ENCODE measurements at places on chromosomes 11 and 22.

GRCh38 chr11:113567867-113568544, 92.8 kb upstream of the DRD2 start:
- no peak for DNase-seq

DNA sequence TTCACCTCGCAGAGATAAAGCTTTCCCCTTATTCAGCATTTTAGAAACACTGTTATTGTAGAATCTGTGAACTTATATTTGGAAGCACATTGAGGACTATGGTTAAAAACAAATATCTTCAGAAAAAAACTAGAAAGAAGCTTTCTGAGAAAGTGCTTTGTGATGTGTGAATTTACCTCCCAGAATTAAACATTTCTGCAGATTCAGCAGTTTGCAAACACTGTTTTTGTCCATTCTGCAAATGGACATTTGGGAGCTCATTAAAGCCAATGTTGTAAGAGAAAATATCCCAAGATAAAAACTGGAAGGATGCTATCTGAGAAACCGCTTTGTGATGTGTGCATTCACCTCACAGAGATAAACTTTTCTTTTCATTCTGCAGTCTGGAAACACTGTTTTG, 272.7 kb downstream of the OR4A5 start:
- DNase-seq, result no peak

DNA sequence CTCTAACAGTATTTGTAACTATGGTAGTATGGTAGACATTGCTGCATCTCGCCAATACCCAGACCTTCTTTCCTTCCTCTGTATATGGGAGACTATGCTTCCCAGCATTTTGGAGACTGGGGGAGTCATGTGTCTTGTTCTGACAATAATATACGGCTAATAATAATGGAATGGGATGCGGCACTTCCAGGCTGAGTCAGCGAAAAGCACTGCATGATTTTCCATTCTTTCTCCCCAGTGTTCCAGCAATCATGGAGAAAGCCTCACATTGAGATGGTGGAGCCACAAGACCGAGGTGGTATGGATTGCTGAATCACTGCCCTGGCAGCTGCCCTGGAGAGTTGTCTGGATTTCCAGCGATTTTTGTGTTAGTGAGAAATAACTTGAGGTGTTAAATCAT, 77.1 kb upstream of the FIBIN start:
- no peak for DNase-seq

DNA sequence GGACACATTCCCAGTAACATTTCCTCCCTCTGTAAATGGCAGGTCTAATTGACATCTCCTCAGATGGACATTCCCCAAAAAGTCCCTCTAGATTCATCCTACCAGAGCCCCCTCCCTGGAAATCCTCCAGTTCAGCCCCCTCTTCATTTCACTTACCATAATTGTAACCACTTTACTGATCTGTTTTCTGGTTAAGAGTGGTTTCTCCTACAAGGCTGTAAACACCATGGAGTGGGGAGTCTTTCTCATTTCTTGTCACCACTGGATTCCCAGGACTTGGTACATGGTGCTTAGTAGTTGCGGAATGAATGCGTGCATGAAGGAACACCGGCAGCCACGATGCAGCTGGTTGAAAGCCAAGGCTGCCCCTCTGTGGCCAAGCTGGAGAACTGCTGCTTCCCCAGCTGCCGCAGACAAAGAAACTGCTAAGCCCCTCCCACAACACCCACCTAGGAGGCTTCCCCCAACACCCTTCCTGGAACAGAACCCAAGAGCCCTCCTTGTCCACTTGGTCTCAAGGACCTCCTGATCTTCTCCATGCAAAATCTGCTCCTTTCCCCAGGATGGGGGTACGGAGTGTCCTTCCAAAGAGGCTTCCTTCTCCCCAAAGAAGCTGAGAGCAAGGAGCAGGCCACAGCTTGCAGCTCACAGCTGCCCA, 18.6 kb upstream of the SCARF2 start:
- DNase-seq, result peak; percentile 86

DNA sequence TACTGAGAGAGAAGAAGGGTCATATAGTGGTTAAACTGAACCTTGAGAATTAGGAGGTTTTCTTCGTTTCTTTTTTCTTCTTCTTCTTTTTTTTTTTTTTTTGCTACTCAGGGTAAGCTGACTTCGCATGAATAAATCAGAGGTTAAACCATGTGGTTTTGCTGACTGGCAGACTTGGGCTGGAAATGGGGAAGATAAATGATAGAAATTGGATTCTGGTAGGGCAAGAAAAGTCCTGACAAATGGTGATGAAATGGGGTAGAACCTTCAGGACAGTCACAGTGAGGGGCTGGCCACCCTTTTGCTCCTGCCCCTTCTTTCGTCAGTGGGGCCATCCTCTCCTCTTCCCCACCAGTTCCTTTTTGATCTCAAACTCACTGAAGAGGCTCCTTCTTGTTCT, 1.6 kb upstream of the SWAP70 start:
- no peak for DNase-seq

DNA sequence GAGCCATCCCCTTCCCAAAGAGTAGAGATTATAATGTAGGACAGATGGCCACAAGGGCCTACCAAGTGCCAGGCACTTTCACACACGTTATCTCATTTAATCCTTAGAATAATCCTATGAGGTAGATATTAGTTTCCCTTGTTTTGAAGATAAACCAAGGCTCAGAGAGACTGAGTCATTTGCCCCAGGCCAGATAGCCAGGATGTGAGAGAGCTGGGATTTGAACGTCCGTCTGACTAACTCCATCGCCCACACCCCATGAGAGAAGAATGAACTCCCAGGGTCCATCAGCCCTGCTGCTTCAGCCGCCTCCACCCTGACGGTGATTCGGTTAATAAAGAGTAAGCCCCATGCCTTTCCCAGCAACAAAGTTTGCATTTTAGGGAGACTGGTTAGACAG, 10.7 kb downstream of the PRG3 start:
- no peak for DNase-seq

DNA sequence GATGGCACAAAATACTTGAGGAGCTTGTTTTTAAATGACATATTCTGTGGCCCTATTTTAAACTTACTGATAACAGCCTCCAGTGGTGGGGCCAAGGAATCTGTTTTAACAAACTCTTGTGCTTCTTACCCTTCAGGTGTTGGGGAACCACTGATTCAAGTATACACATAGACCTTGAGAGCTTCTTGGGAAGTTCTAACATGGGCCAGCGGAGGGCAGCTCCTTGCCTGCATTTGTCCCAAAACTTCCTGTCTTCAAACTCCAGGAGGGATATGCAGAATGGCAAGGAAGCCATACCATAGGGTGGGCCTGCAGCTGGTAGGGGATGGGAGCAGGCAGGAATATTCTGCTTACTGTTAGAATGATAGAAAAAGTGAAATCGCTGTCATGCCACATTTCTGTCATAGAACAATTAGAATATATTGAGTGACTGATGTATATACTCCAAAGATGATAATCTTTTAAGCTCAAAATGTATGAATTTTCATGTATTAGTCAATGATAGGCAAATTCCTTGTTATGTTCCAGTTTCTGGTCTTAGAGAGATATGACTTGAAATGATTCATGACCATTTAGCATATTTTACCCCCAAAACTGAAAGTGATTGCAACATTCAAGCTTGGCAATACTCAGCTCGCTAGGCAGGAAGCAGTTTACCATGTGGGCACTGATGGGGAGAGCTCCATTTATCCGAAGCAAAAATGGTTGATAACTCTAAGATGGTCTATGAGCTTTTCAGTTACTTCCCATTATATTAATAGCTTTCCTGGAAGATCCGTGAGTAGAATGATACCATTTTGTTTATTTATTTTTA, 9.2 kb downstream of the EXT2 start:
- DNase-seq, result no peak

- DNase-seq, result peak; percentile 45
These were observed 871 bp upstream of the SEZ6L start for GRCh38 chr22:26168330-26168851.

DNA sequence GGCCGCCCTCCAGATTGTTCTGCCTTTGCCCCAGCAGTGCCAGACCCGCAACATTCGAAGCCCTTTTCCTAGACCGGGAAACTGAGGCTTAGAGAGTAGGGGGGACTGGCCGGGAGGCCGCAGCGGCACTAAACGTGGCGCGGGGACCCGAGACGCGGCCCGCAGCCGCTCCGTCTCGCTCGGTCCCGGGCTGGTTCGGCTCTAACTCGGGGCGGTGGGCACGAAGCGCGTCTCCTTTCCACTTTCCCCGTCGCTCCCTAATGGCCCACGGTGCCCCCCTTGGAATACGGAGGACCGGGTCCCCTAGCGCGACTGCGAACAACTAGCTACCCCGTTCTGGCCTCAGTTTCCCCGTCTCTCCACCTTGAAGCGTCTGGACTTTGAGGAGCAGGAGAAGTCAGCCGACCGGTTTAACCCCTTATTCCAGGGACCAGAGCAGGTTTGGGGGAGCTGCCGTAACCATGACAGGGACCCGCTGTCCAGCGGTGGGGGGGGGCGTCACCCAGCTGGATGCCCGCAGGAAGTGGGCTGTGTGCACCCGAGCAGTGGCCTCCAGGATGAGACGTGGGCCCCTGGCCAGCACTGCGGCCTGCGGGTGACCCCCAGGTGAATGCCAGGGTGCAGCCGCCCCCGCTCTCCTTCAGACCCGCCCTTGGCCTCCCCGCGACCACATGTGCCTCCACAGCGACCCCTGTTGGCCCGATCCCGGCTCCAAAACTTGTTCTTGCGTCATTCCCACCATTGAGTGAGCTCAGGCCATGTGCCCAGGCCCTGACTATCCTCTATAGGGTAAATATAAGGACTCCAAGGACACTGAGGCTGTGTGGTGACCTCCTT, 1.1 kb downstream of the CDC42EP1 start:
- DNase-seq, result peak; percentile 35

DNA sequence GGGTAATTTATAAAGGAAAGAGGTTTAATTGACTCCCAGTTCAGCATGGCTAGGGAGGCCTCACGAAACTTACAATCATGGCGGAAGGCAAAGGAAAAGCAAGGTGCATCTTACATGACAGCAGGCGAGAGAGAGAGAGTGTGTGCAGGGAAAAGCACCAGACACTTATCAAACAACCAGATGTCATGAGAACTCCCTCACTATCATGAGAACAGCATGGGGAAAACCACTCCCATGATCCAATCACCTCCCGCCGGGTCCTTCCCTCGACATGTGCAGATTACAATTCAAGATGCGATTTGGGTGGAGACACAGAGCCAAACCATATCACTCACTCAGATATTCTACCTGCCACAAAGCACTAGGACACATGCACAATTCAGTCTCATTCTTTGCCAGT, 48.1 kb upstream of the HMGXB4 start:
- no peak for DNase-seq

DNA sequence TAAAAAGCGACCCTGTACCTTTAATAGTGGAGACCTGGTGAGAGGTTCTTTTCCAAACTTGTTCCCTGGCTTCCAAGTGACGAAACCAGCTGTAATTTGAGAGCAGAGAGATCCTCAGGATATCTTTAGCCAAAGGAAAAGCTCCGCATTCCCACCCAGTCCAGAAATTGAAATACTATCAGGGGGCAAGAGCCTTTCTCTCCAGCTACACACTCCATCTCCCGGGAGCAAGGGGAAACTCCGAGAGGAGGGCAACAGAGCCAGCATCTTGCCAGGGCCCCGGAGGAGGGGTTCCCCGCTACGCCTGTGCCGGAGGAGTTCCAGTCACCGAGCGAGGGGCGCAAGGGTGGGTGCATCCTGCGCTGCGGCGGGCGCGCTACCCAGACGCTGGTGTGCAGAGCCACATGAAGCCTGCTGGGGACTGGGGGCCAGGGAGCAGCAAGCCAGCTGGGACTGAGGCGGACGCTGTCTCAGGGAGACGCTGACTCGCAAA, at the start of gene FIBIN:
Gene FIBIN (plus strand): TSS at position 148 of the 493 bp plus-strand sequence. CDS start 415 bp downstream, outside the sequence.
- peak; percentile 17 for DNase-seq

- DNase-seq, result no peak
These were observed 17.8 kb upstream of the NEAT1 start for GRCh38 chr11:65404638-65405339.

- DNase-seq, result no peak
These were observed 4.3 kb upstream of the APOL6 start for GRCh38 chr22:35643991-35644390.

GRCh38 chr22:28381429-28382167, 298.0 kb downstream of the TTC28 start:
- no peak for DNase-seq

- no peak for DNase-seq
These were observed 24.4 kb downstream of the TPBGL start for GRCh38 chr11:75264971-75265370.

- no peak for DNase-seq
These were observed 66.4 kb downstream of the ZBTB16 start for GRCh38 chr11:114125959-114126358.

GRCh38 chr11:72655014-72655413, 19.2 kb downstream of the PDE2A start:
- DNase-seq, result no peak

DNA sequence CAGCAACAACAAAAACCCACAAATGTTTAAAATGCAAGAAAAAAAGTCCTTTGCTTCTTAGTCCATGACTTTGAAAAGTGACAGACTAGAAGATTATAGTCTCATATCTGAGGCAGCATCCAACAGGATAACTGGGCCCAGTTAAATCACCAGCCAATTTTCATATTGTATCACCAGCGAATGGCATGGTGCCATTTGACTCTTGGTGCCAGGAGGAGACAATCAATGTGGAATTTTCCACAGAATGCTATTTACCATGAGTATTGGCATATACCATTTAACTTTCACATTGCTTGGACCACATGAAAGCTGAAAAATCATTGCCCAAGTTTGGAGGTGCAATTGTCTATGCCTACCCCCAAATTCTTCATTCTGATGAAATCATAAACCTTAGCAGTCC, 255.5 kb downstream of the TENM4 start:
- DNase-seq, result no peak

DNA sequence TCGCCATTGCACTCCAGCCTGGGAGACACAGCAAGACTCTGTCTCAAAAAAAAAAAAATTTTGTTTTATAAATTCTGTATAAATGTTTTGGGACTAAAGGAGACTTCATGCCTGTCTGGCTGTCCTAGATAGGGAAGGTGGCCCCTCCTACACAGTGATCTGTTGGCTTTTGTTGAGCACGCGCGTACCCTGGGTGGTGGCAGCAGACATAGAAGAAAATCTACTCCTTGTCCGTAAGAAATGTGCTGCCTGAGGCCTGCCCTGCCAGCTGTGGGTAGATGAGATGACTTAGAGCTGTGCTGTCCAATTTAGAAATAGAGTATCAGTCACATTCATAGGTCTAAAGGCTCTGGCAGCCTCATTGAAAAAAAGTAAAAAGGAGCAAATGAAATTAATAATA, 37.0 kb downstream of the AP2A2 start:
- DNase-seq, result no peak

- no peak for DNase-seq
These were observed 17.2 kb downstream of the DCHS1 start for GRCh38 chr11:6638429-6638828.

DNA sequence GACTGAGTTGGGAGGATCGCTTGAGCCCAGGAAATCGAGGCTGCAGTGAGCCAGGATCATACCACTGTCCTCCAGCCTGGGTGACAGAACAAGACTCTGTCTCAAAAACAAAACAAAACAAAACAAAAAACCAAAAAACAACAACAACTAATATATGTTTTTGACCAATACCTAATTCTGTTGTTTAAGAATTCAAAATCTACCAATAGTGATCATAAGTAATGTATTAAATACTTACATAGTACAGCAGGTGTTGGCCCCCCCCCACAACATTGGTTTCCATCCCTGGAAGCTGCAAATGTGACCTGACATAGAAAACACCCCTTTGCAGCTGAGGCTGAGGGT, 74.7 kb downstream of the KCNQ1 start:
- DNase-seq, result no peak
